ENCODE measurements at places on chromosomes 12 and 14. TPM values are rescaled to one million over a fixed set of nuclear protein-coding genes. Genes with fewer than 3 reads are reported as not detected.

Gene CIROP
- not detected for polyA plus RNA-seq

Gene ACYP1
- polyA plus RNA-seq: 11.7 TPM

Gene TAS2R9
- polyA plus RNA-seq: not detected

Gene SERPINA12
- polyA plus RNA-seq: not detected

Gene BDKRB1
- 4.5 TPM for polyA plus RNA-seq

Gene PTPRB
- 5.1 TPM for polyA plus RNA-seq

Gene FAIM2
- 0.84 TPM for polyA plus RNA-seq

Gene TGM1
- polyA plus RNA-seq: 5.4 TPM

Gene CNTN1
- 1.5 TPM for polyA plus RNA-seq

Gene GLS2
- 35.5 TPM for polyA plus RNA-seq
